ENCODE measurements at places on chromosomes 11 and 22.
A peak's percentile ranks its signal among the peaks of the same experiment; 100 is the strongest.

DNA sequence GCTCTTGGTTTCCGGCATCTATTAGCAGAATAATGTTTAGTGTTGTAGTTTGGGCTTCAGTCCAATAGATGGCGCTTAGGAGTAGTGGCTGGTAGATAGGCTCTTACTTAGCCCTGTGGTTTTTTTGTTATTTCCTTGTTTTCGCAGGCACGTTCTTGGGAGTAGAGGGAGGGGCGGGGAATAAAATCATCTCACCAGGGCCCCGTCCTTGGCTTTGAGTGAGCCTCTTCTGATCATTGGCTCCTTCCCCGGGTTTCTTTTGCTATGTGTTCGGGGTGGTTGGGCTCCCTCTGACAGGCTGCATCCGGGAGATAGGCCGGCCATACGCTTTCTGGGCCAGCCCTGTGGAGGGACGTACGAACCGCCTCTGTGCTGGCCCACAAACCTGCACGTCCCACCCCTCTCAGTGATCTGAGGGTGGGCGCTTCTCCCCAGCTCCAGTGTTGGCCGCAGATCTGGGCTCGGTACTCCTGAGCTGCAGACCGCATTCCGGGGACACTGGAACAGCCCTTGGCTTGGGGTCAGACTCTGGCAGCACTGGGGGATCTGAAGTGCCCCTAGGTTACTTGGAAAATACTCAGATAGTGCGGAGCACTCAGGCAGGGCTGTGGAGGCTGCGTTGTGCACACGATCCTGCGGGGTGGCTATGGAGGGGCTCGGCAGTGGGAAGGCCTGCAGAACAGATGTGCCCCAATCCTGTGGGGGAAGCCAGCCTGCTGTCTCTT lies 217.0 kb downstream of the DYNC2H1 start:
- no peak for DNase-seq

DNA sequence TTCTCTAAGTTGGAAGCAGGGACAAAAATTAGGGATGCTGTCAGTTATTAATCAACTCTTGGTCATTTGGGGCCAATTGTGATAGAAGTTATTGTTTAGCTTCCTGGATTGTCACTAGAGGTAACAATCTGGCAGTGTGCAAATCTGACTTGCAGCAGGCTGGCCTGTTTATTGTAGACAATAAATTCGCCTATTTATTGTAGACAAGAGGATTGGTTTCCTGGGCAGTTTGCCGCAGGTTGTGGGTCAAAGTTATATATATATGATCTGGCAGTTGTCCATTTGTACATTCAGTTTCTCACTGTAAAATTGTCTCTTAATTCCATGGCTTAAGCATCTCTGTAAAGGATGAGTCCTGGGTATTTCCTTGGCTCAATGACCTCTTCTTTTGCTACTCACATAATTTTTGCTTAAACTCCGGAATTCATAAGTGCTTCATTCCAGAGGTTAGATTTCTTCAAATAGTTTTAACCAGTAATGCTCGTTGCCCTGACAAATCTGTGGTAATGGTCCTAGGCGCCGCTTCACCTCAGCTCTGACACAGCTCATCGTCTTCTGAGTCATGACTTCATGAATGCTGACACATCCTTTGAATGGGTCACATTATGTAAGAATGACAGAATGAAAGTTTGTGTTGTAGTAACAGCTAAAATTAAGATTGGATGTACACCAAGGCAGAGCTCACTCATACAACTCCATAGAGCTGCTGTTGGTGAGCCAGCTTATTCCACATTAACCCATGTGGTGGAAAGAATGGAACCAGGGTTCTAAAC lies 7.8 kb upstream of the MMP3 start:
- no peak for DNase-seq

DNA sequence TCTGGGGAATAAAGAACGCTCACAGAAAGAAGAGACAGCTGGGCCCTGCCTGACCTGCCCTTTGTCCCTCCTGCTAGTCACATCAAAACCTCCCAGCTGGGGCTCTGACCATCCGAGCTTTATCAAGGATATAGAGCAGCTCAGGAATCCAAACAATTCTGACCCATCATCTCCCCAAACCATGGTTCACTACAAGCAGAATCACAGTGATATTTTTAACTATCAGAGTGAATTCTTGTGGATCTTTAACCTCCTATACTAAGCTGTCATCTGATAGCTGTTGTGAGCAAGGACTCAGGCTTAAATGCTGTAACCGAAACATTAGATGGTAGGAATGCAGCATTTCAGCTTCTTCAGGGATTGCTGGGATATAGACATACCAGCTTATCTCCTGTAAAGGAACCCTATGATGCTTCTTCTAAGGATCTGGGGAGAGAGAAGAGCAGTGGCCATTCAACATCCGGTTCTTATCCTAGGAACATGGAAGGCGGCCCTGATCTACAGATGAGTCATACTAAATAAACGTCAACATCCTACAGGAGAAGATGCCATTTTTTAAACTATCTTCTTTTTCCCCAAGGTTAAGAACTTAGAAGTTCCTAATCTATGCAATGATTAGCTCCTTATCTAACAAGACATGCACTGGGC lies 84.7 kb upstream of the AKIP1 start:
- no peak for DNase-seq

- no peak for DNase-seq
Measured at GRCh38 chr11:134691985-134692384, 279.9 kb upstream of the B3GAT1 start.

- DNase-seq, result no peak
Measured at GRCh38 chr22:40678493-40679248, 613 bp upstream of the MCHR1 start.

- no peak for DNase-seq
Measured at GRCh38 chr11:110375351-110375750, 54.4 kb upstream of the FDX1 start.

DNA sequence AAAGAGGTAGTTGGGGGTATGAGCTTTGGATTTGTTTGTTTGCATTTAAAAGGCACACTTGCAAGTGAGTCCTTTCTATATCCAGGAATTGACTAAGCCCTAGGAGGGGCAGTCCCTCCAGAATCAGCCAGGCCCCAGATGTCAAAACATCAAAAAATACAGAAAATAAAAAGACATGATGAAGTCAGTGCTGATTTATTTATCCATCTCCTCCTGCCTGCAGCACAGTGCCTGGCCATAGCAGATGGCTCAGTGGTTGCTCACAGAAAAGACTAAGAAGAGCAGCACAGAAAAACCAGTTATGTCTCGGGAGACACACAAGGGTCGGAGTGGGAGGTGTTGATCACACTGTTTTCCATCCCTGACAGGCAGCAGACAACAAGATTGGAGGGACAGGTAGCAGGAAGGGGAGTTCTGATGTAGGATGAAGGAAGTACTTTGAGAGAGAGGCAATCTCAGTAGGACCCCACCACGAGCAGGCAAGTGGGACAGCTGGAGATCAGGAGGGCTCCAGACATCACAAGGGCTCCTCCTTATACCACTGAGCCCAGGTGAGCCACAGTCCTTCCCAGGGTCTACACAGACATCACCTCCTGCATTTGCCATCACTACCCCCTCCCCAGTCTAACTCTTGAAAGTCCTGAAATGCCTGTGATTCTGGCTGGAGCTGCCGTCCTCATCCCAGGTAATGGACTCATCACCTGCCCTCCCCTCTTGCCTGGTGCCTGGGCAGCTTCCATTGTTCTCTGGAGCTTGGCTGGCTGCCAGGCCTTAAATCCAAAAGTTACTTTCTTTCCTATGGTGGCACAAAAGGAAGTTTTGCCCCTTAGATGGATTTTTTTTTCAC lies 32.3 kb downstream of the TMPRSS5 start:
- DNase-seq, result no peak

GRCh38 chr11:44621140-44621681 lies 55.7 kb downstream of the CD82 start:
- peak; percentile 78 for DNase-seq

DNA sequence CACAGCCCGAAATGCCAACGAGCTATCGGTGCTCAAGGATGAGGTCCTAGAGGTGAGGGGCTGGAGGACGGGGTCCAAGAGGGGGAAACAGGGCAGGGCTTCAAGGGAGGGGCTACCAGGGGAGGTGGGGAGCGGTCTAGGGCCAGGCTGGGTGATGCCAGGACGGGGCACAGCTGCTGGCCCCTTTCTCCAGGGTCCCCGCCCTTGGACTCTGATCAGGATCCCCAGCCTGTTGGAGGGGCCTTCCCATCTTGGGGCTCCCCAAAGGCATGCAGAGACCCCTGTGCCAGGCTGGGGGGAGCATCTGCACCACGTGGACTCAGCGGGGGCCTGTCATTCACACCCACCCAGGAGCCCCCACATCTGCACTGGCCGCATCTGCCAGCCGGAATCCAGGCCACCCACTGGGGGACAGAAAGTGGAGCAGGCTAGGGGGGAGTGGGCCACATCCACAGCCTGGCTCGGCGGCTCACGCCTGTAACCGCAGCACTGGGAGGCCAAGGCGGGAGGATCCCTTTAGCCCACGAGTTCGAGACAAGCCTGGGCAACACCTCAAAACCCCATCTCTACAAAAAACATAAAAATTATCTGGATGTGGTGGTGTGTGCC lies 18.9 kb downstream of the EPS8L2 start:
- DNase-seq, result no peak

DNA sequence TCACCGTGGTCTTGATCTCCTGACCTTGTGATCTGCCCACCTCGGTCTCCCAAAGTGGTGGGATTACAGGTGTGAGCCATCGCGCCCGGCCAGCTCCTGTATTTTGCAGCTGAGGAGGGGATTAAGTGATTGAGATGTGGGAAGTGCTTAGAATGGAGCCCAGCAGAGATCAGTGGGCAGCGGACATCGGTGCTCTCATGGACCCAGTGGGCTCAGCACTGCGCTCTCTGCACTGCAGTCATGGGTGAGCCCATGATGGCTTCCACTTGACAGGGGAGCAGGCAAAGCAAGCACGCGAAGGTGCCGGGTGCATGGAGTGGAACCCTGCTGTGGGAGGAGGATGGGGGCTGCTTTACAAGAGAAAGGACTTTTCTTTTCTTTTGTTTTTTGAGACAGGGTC lies 9.1 kb upstream of the CCDC88B start:
- peak; percentile 57 for DNase-seq

DNA sequence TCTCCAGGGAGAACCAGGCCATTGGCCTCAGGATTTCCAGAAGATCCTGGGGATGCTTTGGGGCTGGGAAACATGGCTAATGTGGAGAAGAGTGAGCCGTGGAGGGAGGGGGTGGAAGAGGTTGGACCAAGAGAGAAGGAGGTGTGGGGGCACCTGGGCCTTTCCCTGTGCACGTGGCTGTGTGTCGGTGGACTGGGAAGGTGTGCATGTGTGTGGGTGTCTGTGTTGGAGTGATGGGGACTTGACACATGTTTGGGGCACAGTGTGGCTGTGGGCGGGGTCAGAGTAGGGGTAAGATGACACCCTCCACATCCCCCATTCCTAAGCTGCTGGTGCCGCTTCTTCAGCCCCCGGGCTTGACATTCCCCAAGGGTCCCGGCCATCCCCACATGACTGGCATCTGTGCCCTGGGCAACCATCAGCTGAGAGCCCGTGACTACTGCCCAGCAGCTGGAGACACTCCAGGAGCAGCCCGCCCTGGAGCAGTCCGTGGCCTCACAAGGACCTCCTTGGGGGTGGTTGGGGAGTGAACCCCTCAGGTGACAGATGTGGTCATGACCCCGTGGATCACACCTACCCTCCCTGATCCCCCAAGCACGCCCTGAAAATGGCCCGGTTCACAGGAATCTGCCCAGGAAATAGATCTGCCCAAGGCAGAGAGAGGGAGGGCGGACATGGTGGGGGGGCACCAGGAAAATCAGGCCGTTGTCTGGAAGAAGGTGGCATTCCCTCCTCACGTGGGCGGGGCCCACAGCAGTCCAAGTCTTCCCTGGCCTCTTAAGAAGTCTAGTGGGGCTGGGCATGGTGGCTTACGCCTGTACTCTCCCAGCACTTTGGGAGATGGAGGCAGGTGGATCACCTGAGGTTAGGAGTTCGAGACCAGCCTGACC lies 34.8 kb upstream of the SOX10 start:
- no peak for DNase-seq

DNA sequence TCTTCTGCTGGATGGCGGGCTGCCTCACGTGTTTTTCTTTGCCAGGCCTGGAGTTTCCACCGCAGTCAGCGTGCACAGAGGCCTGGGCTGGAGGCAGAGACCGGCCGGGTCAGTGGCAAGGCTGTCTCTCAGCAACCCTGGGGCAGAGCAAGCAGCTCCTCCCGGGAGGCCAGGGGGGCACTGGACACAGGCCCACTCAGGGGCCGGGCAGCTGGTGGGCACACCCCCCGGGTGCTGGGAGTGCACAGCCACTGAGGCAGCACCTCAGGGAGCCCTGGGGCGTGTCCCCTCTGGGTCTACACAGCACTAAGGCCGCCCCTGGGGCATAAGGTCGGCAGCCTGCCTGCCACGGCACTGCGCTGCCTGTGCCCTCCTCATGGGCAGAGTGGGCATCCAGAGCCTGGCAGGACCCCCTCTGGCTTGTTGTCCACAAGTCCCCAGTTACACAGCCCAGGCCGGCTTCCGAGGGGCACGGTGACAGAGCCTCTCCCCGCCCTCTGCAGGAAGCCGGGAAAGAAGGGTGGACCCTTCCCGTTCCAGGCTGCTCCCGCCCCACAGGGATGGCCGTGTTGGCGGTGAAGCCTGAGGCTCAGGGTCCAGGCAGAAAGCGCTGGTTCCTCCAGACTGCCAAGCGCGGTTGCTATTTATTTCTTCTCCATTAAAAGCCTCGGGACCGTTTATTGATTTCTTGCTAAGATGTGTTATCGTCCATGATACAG lies 18.5 kb upstream of the TH start:
- no peak for DNase-seq

GRCh38 chr11:45669146-45669545 lies 3.7 kb upstream of the CHST1 start:
- no peak for DNase-seq

DNA sequence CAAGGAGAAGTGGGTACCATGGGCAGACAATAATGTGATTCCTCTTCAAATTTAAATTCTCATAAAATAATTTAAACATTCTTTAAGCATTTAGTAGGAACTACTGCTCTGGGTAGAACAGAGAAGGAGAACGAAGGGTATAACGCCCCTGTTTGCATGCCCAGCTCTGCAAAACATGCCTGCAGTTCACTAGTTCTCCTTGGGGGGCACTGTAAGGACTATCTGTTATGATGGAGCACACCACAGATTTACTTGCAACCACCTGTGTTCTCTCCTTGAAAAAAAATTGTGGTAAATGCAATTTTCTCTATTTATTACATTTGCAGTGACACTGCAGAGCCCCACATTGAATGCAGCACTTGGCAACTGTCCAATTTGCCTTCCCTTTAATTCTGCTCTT lies 100.3 kb downstream of the GUCY1A2 start:
- DNase-seq, result no peak

GRCh38 chr22:26702906-26703830 lies 45.8 kb downstream of the MIAT start:
- no peak for DNase-seq

DNA sequence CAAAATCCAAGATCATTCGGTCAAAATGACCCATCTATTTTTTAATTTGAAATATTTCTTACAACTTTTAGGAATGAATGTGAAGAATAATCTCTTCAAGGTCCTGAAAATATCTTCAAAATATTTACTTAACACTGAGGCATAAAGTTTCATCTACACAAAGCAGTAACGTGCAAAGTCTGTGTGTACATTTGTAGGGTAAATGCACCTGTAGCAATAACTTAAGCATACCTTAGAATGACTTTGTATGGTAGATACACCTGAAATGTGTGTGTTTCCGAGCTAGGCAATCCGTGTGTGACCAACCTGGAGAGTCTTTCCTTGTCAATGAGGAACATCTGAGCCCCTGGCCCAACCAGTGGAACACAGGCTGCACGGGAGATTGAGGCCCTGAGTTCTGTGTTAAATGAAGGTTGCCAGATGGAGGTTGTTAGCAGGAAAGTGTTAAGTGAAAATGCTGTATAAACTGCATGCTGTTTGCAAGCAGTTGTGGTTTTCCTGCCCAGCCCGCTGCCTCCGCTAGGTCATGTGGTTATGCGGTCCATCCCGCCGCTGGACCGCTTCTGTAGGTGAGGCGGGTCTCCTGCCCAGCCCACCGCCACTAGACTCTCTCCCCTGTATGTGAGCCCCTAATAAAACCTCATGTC lies 7.6 kb upstream of the CTR9 start:
- no peak for DNase-seq

Data from chondrocyte (in vitro differentiated cells).